ENCODE measurements at places on chromosomes 16 and 17.

GRCh38 chr17:57811638-57812280 lies 38.1 kb downstream of the MRPS23 start:
- DNase-seq, result no peak

DNA sequence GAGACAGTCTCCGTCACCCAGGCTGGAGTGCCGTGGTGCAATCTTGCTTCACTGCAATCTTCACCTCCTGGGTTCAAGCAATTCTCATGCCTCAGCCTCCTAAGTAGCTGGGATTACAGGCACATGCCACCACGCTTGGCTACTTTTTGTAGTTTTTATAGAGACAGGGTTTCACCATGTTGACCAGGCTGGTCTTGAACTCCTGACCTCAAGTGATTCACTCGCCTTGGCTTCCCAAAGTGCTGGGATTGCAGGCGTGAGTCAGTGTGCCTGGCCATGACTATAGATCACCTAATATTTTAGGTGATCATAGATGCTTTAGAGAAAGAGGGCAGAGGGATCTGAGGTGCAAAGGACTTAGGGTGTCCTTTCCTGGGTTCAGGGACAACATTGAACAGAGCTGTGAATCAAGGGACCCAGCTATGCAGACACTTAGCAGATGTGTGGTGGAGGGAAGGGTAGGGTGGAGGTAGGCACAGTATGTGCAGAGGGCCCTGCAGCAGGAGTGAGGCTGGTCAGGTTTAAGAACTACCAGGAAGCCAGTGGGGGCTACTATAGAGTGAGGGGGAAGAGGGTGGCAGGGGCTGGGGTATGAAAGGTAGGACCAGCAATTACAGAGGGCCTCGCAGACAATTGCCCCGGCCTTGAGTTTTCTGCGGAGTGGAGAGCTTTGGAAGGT lies 116.5 kb downstream of the CMIP start:
- DNase-seq, result no peak

- no peak for DNase-seq
Measured at GRCh38 chr17:53039981-53040380, 782.7 kb upstream of the KIF2B start.

GRCh38 chr16:70735141-70735979 lies 49.5 kb upstream of the MTSS2 start:
- peak; percentile 52 for DNase-seq

- DNase-seq, result no peak
Measured at GRCh38 chr16:84115919-84116719, 623 bp downstream of the MBTPS1 start.

DNA sequence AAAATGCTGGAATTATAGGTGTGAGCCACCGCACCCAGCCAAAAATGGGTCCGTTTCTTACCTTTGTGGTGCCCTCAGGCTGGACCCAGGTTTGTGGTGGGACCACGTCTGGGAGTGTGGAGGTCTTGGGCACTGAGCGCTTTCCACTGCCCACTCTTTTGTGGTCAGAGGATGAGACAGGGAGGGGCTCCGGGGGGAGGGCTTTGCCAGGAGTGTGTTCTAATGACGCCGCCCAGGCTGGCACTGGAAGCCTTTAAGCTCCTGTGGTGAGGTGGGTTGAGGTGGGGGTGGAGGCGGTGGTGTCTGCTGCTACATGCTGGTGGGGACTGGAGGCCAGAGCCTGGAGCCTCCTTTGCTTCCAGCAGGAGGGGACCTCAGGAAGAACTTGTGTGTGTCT lies 12.8 kb upstream of the ADCY7 start:
- no peak for DNase-seq

DNA sequence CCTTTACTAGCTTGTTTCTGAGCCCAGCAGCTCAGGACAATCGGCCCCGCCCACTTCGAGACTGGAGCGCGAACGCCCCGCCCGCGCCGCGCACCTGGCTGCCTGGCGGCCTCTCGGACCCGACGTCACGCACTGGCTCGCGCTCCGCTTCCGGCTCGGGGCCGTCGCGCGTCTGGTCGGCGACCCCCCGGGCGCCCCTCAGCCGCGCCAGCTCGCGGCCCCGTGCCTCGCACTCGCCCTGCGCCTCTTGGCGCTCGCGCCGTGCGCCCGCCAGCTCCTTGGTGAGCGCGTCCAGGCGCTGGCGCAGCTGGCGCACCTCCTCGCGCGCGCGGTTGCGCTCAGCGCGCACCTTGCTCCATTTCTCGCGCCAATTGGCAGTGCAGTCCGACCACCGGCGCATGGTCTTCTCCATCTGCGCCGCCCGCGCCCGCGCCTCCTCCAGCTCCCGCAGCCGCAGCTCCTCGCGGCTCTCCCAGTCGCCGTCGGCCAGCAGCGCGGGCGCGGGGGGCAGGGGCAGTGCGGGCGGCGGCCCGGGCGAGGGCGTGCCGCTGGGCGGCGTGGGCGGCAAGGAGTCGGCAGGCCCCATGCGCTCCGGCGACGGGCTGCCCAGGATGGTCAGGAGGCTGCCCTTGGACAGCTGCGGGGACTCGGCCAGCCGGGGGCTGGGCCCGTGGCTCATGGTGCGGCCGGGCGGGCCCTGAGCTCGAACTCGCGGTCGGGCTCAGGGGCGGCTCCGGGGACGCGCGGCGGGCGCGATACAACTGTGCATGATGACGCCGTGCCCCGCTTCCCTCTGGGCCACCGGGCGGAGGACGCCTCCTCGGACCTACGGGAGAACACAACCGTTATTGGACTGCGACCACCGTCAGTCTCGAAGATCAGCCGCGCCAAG lies 7.6 kb downstream of the CCDC102A start:
- DNase-seq, result peak; percentile 71

DNA sequence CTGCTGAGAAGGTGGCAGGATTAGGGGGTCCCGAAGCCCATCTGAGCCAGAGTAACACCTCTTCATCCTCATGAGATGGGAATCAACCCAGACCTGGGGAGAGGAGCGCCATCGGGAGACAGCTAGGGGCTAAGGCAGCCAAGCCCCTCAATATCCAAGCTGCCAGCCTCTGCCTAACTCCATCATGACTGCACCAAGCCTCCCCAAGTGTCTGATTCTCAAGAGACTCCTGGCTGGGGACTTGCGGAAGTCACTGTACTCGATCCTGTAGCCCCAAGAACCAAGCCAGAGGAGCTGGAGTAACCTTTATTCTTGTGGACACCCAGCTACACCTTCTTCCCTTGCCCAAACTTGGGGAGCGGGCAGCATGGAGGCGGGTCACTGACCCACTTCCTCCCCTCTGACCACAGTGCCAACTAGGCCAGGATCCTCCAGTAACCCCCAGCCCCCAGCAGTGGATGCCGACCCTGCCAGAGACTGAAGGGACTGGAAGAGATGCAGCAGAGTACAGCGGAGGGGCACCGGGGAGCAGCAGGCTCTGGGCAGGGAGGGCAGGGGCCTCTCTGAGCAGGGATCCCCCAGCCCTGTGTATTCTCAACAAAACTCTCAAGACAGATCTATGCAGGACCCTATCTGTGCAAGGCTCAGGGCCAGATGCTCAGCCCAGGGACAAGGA lies 13.3 kb downstream of the HDAC5 start:
- DNase-seq, result no peak

- peak; percentile 44 for DNase-seq
Measured at GRCh38 chr16:2194852-2195321, 1.5 kb downstream of the CASKIN1 start.

DNA sequence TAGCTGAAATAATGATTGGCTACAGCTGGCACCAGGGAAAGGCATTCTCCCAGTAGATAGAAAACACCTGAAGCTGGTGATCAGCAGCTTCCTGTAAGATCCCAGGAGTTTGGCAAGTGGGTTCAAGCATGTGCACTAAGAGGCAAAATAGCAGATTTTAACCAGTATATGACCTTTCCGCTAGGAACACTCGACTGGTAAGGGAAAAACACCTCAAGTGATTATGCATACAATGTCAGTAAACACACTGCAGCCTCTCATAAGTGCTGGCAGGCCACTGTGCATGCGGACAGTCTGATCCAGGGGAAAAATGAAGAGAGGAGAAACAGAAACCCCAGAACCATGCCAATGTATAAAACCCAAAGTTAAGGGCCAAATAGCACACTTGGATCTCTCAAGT lies 49.0 kb upstream of the HLF start:
- DNase-seq, result no peak

GRCh38 chr16:445566-445965 lies 20.1 kb downstream of the RAB11FIP3 start:
- no peak for DNase-seq

Measured in nephron progenitor cell (in vitro differentiated cells).